ENCODE measurements at places on chromosomes 1 and 21.

DNA sequence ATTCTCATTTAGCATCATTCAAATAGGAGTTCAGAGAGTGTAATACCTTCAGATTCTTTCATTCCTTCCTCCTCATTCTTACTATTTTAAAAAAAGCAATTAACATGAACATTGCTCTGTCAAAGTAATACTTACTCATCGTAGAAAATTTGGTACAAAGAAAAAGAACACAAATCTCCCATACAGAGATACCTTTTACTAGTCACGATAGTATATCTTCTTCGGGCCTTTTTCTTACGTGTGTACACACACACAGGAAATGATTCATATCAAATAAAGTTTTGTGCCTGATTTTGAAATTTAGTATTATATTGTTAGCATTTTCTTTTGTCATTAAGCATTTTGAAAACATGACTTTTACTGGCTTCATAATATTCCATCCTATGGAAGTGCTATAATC lies 52.9 kb downstream of the NCF2 start:
- no peak for DNase-seq

DNA sequence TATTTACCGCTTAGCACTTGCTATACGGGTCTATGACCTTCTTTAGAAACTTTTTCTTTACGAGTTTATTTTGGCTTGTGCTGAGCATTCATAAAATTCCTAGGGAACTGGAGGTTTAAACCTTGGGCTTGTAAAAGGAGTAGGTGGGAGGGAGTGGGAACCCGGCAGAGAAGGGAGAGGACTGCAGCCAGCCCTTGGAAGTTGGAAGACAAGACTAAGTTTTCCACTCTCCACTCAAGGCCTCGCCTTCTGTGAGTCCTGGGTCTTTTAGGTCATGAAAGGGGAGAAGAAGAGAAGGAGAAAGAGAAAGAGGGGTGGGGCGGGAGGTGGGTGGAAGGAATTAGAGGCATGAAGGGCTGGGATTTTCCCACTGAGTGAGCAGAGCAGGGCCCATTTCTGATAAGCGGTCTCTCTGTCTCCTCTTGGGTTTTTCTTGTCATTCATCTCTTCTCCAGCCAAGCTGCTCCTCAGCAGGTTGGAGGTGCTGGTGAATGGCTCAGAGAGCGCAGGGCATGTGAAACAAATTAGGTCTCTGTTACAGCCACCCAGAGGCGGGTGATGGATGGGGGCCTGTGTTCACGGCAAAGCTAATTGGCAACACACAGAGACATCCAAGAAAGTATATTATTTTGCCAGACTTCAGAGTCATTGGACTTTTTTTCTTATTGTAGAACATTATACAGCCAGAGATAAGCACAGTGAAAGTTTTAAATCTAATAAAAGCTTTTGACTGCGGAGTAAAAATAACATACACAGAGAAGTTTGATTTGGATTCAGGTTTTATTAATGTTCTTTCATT lies 247.3 kb downstream of the FOXD2 start:
- DNase-seq, result no peak

DNA sequence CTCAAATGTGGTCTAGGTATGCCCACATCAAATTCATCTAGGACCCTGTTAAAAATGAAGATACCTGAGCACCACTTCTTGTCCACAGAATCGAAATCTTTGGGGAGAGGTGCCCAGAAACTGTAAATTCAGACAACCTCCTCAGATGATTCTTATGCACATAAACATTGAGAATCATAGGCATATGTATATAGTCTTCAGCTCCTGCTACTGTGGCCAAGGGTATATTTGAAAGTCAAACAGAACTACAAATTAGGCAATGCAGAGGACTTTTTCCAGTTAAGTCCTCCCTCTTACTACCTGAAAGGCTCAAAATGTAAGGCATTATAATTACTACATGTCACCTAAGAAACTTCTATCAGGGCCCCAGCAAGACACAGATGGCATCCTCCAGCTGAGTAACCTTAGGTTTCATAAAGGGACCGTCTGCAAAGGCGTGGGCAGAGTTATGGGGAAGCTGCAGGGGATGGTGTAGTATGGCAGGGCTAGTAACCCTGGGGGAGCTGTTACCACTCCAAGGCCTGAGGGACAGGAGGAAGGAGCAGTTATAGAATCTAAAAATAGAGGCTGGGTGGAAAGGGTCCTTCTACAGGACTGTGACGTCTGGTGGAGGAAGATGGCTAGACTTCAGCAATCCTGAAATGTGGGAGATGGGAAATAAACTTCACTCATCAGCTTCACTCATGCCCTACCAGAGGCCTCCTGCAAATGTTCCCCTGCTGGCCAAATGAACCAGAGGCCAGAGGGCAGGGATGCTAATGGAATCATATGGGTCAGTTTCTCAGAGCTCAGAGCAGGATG lies 46.3 kb downstream of the DAB1 start:
- no peak for DNase-seq

GRCh38 chr1:213623064-213623581 lies 364.6 kb upstream of the PROX1 start:
- no peak for DNase-seq

DNA sequence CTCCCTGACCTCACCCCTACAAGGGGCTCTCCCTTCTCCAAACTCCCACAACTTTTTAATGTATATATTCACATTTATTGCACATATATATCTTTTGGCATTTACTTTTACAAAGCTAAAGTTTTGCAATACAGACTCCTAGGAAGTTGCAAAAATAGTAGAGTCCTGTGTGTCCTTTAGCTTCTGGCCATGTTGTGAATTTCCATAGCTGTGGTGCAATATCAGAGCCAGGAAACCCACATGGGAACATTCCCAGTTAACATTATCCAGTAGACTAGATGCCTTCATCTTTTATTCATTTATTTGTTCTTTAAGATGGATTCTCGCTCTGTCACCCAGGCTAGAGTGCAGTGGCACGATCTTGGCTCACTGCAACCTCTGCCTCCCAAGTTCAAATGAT lies 343.0 kb downstream of the PCP4 start:
- DNase-seq, result no peak

GRCh38 chr1:214402613-214403083 lies 121.7 kb downstream of the SMYD2 start:
- no peak for DNase-seq

DNA sequence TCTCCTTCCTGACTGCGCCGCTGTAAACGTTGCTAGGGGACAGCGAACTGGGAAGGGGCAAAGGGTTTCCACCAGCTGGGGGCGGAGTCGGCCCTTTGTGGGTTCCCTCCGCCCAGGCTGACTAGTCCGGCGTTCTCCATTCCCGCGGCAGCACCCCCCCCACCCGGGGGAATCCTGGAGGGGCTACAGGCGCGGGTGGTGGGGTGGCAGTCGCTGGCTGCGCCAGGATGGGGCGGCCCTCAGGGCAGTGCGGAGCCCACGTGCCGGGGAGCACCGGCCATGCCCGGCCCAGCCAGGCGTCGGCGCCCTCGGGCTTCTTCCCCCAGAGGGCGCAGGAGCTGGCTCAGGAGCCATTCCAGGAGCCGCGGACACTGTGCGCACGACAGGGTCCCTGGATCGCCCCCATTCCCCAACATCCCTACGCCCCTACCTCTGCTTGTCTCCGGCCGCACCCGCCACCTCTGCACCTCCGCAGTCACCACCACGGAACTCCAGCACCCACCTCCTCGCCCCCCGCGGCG lies 476 bp downstream of the BATF3 start:
- DNase-seq, result no peak

DNA sequence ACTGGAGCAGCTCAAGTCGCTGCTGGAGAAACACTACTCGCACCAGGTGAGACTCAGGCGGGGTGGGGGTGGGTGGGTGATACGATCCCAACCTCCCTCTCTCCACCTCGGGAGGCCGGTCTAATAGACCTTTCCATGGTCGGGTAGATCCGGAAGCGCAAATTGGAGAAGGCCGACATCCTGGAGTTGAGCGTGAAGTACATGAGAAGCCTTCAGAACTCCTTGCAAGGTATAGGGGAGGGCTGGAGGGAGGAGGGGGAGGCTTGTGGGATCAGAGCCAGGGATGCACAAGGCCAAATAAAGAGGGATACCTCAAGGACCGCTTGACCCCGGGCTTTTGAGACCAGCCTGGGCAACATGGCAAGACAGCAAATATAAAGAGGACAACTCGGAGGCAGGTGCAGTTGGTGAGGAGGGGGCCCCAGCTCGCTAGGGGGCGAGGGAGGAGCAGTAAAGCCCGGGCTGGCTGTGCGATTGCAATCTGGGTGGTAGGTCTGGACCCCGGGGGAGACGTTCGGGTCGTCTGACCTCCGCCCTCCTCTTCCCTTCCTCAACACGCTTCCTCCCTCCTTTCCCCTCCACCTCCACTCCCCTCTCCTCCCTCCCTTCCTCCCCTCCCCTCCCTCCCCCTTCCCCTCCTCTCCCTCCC lies 546 bp downstream of the HES3 start:
- no peak for DNase-seq

DNA sequence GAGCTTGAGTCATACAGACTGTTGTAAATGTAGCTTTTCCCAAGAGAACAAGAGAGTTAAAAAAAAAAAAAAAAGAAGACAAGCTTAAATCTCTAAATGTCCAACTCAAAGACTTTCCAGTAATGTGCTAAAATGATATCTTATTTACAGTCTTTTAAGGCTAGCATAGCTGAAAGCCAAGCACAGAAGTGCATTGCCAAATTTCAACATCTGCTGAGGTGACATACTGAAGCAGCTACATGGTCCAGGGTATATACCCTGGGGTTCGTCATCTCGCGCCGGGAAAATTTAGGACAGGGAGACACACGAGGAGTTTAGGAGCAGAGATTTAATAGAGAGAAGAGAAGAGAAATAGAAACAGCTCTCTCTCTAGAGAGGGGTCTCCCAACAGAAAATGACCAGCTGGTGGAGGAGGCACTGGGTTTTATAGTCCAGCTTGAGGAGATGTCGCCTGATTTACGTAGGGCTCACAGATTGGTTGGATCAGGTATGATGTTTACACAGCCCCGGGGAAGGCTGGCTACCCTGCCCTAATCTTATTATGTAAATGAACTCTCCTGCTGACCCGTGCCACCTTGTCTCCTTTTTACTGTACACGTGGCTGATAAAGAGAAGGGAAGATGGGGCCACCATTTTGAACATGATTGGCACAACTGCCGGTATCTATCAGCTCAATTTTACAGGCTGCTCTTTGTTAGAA lies 172.7 kb downstream of the TRIM33 start:
- no peak for DNase-seq

GRCh38 chr1:197921235-197922069 lies 4.3 kb downstream of the LHX9 start:
- DNase-seq, result no peak

- no peak for DNase-seq
These were observed 7.4 kb downstream of the ZNF436 start for GRCh38 chr1:23362218-23362713.

DNA sequence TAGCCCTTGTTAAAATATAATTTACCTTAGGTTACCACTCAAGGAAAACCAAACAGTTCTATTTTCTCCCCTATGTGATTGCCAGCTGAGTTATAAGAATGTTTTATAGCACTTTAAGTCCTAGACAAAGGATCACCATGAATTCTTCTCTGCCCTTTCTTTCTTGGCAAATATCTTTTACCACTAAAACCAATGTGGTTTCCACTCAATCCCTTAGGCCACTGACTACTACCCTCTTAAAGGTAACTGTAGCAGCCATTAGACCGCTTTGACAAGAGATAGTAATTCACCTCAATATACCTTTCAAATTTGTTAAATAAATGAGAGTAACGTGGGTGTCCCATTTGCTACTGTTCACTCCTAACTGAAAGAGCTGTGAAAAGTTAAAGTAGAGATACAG lies 307.9 kb upstream of the PRMT6 start:
- no peak for DNase-seq

- no peak for DNase-seq
These were observed 36.6 kb downstream of the RIMKLA start for GRCh38 chr1:42417166-42417565.
